ENCODE measurements at places on chromosomes 3 and 15. TPM values are rescaled to one million over a fixed set of nuclear protein-coding genes. Genes with fewer than 3 reads are reported as not detected.

Gene TMEM62
- total RNA-seq: 18.8 TPM

Gene TM4SF18
- not detected for total RNA-seq

Gene LTF
- under 0.01 TPM for total RNA-seq

Gene GOLGA6L9
- 9.2 TPM for total RNA-seq

Gene ST3GAL6
- total RNA-seq: 1.4 TPM

All from nasal cavity respiratory epithelium epithelial cell of viscerocranial mucosa (primary cell).